ENCODE measurements at places on chromosomes 16 and 17.

GRCh38 chr16:3655396-3656159 is 1.1 kb downstream of the DNASE1 start:
- no peak for DNase-seq

GRCh38 chr16:58011652-58012051 is 10.4 kb downstream of the USB1 start:
- no peak for DNase-seq

DNA sequence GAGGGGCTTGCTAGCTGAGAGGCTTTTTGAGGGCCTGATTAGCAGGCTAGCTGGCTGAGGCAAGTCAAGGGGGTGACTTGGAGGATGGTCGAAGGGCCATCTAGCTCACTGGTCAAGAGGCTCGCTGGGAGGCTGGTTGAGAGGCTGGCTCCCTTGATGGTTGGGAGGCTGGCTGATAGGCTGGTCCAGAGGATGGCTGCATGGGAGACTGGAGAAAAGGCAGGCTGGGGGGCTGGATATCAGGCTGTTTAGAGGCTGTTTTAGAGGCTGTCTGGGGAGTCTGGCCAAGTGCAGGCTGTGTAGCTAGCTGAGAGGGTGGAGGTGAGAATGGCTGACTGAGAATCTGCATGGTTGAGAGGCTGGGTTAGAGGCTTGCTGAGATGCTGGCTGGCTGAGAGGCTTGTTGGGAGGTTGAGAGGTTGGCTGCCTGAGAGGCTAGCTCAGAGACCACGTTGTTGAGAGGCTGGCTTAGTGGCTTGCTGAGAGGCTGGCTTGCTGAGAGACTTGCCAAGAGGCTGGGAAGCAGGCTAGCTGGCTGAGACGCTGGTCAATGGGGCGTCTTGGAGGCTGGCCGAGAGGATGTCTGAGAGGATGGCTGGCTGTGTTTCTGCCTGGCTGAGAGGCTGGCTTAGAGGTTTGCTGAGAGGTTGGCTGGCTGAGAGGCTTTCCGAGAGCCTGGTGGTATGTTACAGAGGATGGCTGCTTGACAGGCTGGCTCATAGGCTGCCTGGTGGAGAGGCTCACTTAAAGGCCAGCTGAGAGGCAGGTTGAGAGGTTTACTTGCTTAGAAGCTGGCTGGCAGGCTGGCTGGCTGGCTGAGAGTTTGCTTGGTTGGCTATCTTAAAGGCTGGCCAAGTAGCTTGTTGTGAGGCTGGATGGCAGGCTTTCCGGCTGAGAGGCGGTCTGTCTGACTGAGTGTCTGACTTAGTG is 36.6 kb upstream of the ACSM2B start:
- peak; percentile 47 for DNase-seq

DNA sequence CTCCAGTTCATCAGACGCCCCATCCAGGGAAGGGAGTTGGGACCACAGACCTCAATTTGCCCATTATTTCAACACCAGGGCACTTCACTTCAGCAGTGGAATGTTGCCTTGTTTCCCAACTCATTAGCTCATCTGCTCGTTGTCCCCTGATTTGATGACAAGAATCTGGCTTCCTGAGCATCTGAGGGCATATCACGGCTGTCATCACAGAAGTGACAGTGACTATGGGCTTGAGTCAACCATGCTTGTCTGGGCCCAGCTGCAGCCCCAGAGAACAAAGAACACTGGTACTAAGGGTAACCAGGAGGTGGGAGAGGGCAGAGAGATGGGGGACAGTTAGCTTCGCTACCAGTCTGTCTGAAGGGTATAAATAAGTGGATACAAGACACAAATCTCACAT is 266.0 kb upstream of the SDK2 start:
- DNase-seq, result no peak

GRCh38 chr16:75733305-75734211 is 7.3 kb upstream of the CPHXL start:
- peak; percentile 30 for DNase-seq

- no peak for DNase-seq
These were observed 28.4 kb upstream of the MED13 start for GRCh38 chr17:62093188-62094155.

DNA sequence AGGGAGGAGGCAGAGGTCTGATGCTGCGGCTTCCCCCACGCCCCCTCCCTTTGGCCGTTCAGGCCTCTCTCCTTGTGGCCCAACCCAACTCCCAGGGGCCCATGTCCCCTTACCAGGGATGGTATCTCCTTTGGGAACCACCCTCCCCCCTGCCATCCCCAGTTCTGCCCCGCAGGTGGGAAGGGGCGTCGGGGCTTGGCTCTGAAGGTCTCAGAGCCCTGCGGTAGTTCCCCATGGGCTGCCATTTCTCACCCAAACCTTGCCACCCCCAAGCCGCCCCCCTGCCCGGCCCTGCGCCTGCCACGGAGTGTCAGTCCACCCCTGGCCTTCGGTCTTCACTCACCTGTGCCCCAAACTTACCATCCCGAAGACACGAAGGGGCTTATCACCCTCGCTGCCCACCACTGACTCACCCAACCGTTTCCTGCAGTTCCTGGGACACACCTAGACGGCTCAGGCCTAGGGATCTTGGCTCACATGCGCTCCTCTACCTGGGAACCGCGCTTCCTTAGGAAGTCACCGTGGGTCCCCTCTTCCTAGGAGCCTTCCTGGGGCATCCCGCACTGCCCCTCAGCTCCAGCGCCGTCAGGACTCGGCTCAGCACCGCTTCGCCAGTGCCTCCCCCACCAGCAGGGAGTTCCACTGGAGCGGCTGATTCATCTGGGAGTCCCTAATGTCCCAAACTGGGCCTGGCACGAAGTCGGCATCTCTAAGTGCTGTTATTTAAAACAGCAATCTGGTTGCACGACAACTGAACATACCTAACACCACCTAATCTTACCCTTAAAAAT is 1.1 kb upstream of the DOC2A start:
- no peak for DNase-seq

- no peak for DNase-seq
These were observed 2.4 kb downstream of the ABCC1 start for GRCh38 chr16:15951852-15952251.

- no peak for DNase-seq
These were observed 229.8 kb downstream of the CPPED1 start for GRCh38 chr16:12573730-12574383.

DNA sequence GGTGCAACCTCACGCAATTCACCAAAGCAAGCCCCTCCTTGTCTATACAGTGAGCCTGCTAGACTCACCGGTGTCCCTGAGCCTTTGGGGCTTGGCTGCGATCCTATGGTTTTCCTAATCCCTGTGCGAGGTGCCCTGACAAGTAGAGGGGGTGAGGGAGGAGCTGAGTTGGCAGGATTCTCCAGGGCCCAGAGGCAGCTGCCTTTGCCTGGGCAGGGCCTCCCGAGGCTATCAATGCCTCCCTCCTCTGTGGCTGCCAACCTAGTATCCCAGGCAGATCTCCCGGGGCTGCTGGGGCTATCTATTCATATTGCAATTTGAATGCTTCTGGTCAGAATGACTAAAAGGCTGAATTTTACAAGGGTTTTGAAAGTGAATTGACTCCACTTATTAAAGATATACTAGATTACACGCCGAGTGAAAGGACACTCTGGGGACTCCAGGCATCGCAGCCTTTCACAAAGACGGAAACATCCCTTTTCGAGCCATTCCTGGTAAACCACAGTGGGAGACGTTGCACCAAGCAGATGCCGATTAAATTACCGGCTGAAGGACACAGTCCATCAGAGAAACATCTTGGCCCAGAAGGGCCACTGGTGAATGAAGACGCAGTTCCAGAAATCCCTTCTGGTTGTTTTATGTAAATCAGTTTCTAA is 11.3 kb upstream of the PITPNM3 start:
- DNase-seq, result no peak

GRCh38 chr17:33804401-33804800 is 450.7 kb upstream of the CCL2 start:
- no peak for DNase-seq

DNA sequence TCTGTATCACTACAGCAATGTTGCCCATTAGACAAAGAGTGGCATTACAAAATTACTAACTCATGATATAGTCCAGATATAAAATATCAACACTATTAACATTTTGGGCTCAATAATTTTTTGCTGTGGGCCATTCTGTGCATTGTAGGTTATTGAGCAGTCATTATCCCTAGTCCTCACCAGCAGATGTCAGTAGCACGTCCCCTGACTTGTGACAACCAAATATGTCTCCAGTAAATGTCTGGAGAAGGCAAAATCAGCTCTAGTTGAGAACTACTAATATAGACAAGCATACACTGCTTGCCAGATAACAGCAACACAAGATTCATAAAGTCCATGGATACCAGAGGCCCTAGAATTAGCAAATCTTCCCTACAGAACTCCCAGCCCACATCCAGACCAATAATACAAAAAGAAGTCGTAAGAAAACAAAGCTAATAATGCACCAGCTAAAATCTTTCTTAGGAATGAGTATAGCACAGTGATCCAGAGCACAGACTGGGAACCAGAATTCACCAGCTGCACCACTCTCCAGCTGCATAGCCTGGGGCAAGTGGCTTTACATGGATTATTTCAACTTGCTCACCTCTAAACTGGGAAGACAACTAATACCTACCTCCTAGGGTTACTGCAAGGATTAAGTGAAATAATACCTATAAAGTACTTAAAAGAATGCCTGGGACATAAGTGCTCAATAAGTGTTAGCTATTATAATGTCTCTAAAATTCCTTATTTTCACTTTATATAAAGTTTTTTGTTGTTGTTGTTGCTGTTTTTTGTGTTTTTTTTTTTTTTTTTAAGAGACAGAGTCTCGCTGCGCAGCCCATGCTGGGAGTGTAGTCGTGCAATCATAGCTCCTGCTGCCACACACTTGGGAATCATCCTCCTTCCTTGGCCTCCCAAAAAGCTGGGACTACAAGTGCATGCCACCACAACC is 23.7 kb downstream of the HELZ start:
- no peak for DNase-seq

All from ovary (tissue), 10 donors.